NCI-H774 (cell line): ENCODE measurements at places on chromosomes 2 and 18.

GRCh38 chr2:206084870-206085741 lies 868 bp downstream of the INO80D start:
- no peak for DNase-seq

DNA sequence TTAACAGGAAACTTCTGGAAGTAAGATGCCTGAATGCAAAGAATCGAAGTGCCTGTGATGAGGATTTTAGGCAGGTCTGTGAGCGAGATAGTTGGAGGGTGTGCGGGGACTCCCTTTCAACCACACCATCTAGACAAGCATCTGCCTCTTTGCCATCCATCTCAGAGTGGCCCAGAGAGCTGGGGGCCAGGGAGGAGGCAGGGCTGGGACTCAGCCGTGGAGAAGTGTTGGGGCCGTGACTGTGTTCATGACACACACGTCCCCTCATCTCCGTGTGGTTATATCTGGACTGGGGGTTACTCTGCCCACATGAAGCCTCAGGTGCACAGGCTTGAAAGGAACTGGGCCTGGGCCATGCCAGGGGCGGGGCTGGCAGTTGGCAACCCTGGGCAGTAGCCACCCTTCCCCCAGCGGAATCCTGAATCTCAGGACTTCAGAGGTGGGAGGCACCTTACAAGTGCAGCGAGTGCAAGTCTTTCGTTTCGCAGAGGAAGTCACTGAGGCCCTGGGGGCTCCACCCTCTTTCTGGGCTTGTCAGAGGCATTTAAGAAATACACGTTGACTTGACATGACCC lies 112.5 kb downstream of the SLC4A3 start:
- no peak for DNase-seq

- DNase-seq = no peak
These were observed 1300.0 kb upstream of the FAM98A start for GRCh38 chr2:34899079-34899478.

- DNase-seq = no peak
These were observed 47.9 kb upstream of the CCDC150 start for GRCh38 chr2:196591621-196592022.
